MCF 10A (cell line): ENCODE measurements at places on chromosomes 16 and 17. TPM values are rescaled to one million over a fixed set of nuclear protein-coding genes. Genes with fewer than 3 reads are reported as not detected.
A peak's percentile ranks its signal among the peaks of the same experiment; 100 is the strongest.

ITGB3 gene
- 0.98 and 1.1 TPM in 2 replicates for total RNA-seq

DNA sequence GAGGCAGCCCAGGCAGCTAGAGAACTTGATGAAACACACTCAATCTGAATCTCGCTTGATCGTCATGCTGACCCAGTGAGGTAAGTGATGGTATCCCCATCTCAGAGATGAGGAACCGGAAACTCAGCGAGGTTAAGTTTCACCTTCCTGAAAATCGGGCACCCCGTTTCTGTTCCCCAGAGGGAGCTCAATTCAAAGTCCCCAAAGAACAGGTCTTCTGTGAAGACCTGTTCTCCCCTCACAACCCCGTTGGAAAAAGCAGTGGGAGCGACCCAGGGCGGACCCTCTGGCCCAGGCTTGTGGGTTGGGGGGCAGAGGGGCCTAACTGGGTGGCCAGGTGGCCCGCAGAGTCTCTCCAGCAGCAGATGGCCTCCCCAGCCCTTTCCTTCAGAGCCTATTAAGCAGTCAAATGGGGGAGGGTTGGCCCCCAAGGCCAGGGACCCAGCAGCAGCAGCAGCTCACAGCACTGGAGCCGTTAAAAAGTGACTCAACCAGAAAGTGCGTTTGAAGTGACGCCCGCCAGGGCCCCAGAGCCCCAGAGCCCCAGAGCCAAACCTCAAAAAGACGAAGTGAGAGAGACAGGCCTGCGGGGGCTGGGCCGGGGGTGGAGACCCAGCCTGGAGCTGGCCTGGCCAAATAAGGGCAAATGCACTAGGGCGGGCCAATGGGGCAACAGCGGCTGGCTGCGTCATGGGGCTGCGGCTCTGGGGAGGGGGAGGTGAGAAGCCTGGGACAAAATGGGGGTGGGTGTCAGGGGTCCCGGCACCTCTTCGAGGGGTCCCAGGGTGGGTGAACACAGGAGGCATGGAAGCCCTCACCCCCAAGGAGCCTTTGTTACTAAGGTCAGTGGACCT, 9.2 kb upstream of the TSPOAP1 start:
- DNase-seq, result peak; percentile 62

DNA sequence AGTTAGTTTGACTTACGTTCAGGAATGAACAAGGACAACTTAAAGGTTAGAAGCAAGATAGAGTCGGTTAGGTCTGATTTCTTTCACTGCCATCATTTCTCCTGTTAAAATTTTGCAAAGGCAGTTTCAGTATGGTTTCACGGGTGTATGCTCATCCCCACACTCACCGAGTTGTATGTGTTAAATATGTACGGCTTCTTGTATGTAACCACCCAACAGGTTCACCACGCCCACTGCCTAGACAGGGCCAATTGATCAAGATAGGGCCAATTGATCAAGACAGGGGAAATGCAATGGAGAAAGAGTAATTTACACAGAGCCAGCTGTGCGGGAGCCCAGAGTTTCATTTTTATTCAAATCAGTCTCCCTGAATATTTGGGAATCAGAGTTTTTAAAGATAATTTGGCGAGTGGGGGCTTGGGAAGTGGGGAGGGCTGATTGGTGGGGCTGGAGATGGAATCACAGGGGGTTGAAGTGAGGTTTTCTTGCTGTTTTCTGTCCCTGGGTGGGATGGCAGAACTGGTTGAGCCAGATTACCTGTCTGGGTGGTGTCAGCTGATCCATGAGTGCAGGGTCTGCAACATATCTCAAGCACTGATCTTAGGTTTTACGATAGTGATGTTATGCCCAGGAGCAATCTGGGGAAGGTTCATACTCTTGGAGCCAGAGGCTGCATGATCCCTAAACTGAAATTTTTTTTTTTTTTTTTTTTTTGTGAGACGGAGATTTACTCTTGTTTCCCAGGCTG, 62.4 kb upstream of the PLCG2 start:
- DNase-seq, result no peak

DNA sequence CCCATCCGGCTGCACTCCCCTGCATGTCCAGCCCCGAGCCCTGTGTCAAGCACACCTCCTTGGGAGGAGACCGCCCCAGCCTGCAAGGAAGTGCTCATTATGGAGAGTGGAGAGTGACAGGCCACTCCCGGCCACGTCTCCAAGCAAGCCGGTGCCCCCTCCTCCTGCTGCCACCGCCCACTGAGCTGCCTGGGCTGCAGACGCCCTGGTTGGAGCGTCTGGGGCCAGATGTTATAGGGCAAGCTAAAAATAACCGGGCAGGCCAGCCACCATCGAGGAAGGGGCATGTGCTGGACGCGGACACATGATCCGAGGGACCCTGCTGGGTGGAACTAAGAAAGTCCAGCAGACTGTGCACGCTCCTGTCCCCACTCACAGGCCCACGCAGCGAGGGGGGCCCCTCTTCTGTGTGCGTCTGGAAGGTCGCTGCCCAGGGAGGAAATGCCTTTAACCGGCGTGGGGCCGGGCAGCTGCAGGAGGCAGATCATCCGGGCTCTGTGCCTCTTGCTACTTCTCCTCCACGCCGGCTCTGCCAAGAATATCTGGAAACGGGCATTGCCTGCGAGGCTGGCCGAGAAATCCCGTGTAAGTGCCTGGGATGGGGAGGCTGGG, at the start of gene WFDC1:
Gene WFDC1, plus strand, starts transcription at position 348 of the 612 bp plus-strand sequence. Its CDS starts 94 bp downstream, at position 442.
- DNase-seq, result no peak

DNA sequence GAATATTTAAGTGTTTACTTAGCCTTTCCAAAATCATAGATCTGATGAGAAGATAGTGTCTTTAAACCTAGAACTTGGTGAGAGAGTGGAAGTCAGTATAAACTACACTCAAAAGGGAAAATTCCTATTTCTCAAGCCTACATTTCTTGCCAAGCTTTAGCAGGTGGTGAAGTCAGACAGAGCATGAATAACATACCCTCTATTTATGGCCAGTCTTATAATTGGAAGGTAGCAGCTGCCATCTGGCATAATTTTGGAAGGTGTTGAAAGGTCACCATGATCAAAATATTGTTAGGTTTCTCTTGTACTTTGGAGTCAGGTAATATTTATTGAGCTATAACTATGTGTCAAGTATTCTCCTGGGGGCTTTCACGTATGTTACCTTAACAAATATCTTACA, 729.3 kb upstream of the KIF2B start:
- DNase-seq, result no peak

DNA sequence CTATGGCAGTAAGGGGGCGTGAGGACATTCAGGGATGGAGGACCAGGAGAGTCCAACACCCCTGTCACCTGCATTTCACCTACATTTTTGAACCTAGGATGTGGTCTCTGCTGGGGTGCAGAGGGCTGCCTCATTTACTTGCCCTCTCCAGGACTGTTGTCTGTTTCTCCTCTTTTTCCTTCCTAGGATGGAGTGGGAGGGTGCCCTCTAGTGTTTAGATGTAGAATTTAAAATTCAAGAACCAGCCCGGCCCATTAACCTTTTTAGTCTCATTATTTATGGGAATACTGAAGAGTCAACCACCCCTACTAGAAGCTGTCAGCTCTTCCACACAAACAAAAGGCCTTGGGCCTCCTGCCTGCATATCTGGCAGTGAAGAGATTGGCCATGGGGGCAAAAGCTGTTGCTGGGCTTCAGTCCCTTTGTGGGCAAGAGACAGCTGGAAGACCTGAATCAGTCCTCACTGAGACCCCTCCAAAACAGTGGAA, 2.5 kb upstream of the STARD3 start:
- peak; percentile 46 for DNase-seq
